ENCODE measurements at places on chromosomes 1 and 21.

GRCh38 chr21:23223882-23224281 lies 2225.7 kb downstream of the NCAM2 start:
- DNase-seq = no peak

DNA sequence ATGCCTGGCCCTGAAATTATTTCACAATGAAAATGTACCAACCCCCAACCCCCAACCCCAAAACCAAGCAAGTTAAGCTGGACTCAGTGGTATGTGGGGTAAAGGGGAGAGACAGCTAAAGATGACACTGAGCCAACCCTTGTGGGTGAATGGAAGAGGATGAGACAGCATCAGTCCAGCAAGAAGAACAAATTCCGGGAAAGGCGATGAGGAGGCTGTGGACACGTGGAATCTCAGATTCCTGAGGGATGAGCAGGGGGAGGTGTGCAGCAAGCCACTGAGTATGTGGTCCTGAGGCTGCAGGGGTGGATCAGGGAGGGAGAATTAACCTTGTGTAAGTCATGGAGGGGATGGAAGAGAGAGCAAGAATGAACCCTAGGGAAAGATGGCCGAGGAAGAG lies 14.4 kb upstream of the ZNF362 start:
- DNase-seq = no peak

DNA sequence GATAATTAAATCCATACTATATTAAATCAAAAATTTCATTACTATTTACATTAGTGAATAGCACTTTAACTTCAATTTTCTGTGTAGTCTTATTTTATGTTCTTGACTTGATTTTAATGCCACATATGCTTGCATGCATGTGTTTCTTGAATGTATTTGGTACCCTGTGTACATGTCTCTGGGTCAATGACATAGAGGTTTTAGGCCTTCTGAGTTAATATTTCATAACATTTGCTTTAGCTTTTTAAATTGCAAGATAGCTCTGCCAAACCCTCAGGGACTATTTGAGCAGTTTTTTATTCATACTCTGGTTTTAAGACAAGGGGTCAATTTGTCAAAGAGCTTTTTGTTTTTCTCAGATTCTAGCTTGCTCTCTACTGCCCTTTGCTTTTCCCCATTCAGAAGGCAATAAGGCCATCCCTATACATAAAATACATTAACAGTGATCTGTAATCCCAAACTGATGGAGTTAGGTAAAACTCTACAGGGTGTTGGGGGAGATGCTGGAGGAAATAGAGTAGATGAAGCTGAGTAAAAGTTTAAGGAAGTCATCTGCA lies 5.0 kb downstream of the MLLT11 start:
- no peak for DNase-seq

- no peak for DNase-seq
Measured at GRCh38 chr1:199335496-199335895, 692.0 kb upstream of the NR5A2 start.

- DNase-seq = no peak
Measured at GRCh38 chr1:79089946-79090345, 83.4 kb upstream of the ADGRL4 start.

DNA sequence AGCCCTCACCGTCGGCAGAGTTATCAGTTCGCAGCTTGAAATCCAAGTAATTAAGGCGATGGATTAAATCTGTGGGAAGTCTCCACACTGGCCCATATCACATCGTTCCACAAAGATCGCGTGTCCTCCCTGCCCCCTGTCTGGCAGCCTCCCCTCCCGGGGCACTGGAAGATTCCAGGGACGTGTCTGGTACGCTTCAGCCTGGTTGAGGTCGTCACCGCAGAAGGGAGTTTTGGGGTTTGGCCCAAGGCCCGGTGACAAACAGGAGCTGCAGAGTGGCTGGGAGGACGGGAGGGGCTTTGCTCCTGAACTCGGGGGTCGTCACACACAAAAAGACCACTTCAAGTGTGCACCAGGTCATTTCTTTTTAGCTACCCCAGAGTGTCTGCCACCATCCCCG lies 51.1 kb downstream of the PRDM16 start:
- no peak for DNase-seq

- no peak for DNase-seq
Measured at GRCh38 chr1:206737729-206738201, 32.8 kb upstream of the IL19 start.

- no peak for DNase-seq
Measured at GRCh38 chr1:187338762-187339412, 510.1 kb downstream of the PLA2G4A start.

DNA sequence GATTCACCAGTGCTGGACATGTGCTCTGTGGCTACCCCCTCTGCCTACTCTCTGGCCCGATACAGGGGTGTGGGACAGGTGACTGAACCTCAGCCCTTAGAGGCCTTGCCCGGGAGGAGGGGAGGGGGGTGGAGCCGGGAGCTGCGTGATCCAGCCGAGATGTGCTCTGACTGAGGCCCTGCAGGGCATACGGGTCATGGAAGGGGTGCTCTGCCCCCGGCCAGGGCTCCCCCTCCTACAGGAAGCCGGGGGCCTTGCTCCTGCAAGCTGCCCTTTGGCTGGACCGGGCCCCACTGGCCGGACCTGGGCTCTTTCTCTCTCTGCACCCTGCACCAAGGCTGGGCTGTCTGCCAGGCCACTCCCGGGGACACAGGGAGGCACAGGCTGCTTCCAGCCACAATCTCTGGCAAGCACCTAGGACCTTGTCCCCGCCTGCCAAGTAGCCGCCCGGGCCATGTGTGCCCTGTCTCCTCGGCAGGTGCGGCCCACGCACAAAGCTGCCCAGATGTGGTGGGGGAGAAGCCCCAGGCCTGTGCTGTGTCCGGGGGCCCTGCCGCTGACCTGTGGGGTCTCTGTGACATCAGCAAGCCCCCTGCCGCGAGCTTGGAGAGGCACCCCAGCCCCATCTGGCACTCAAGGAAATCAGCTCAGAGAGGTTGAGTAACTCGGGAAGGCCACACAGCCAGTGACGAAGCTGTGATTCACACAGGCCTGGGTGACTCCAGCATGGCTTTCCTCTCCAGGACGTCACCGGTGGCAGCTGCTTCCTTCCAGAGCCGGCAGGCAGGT lies 1.5 kb downstream of the SCNN1D start:
- no peak for DNase-seq

All from CD8-positive, alpha-beta T cell (primary cell).